Retinal pigment epithelial cell (primary cell): ENCODE measurements at places on chromosomes 7 and 10.

DNA sequence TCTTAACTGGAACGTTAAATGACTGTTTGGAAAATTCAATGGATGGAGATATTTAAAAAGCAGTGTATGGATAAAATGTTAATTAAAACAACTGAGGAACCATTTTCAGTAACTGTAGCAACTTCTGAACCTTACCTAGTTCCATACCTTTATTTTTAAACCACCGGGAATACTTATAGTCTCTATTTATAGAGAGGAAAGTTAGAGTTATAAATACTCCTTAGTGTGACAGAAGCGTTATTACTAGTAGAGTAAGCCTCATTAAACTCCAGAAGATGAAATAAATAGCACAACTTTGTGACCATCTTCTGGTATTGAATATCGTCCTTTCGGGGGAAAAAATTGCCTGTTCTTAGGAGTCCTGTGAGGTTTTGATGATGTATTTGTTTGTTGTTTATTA lies 114.9 kb downstream of the LCOR start:
- no peak for DNase-seq

GRCh38 chr7:43692582-43693373 lies 36.5 kb downstream of the COA1 start:
- DNase-seq = no peak

DNA sequence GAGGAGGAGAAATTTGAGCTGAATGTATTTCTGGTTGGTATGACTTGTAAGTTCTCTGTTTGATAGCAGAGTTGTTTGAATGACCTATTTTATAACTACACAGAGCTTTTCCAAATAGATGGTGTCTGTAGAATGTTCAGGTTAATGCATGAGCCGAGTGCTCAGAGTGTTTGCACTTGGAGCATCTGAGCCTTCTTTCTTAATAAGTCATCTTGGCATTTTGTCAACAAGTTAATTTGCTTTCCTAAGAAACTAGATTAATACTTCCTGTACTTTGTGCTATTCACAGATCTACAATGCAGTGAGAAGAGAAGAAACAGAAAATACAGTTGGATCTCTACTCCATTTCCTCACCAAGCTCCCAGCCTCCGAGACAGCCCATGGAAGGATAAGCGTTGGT lies 138.2 kb downstream of the PLCE1 start:
- DNase-seq = peak; percentile 75

- DNase-seq = no peak
Measured at GRCh38 chr7:150357771-150358427, 10.7 kb upstream of the REPIN1 start.

- DNase-seq = no peak
Measured at GRCh38 chr7:101693498-101694091, 64.5 kb upstream of the MYL10 start.

DNA sequence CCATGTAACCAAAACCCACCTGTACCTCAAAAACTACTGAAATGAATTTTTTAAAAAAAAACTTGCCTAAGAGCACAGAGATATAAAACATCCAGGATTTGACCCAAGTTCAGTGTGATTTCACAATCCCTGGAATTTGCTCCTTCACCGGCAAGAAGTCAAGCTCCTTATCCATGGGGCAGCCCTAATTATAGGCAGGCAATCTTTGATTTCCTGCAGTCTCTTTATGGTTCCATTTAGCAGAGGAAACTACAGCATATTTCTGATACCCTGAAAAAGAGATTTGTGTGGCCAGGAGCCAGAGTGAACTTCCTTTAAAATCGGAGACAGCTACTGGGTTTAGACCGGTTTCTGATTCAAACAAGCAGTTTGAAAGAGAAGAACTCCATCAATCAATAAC lies 154.1 kb downstream of the CALN1 start:
- DNase-seq = no peak

DNA sequence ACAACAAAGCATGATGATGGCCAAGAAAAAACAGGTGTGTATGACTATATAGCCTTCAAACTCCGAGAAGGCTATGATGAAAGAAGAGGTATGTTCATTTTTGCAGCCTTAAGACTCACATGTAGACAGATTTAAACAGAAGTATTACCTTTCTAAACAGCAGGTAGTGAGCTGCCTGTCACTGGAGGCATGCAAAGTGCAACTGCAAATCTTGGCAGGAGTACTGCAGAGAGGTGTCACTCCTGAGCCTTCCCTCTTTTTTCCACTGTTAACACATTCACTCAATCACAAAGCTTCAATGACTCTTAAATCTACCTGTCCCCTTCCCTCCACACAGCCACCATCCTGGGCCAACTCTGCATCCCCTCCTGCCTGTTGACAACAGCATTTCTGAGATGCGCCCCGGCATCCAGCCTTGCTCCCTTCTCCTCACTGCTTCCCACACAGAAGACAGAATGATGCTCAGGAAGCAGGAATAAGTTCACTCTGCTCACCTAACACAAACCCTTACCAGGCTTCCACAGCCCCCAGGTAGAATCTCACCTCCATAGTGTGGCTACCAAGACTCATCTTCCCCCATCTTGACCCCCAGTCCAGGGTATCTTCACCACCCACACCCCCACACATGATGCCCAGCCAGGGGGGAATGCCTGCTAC lies 161.9 kb upstream of the ZMIZ1 start:
- no peak for DNase-seq

DNA sequence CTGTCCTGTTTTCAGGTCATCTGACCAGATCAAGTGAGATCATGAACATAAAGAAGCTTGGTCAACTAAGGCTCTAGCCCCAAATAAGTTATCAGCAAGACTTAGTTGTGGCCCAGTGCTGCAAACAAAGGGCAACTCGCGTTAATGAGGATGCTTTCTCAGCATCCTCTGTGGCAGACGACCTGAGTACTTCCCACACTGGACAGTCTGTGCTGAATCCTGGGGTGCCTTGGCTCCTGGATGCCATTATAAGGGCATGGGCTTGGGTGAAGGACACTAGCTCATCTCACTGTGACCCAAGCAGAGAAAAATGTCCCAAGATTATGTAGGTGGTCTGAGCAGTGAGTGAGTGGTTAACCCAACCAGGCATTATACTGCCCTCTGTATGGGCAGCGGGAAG lies 13.9 kb downstream of the CPA5 start:
- DNase-seq = no peak

- DNase-seq = no peak
Measured at GRCh38 chr7:133230591-133231194, 22.2 kb upstream of the EXOC4 start.

DNA sequence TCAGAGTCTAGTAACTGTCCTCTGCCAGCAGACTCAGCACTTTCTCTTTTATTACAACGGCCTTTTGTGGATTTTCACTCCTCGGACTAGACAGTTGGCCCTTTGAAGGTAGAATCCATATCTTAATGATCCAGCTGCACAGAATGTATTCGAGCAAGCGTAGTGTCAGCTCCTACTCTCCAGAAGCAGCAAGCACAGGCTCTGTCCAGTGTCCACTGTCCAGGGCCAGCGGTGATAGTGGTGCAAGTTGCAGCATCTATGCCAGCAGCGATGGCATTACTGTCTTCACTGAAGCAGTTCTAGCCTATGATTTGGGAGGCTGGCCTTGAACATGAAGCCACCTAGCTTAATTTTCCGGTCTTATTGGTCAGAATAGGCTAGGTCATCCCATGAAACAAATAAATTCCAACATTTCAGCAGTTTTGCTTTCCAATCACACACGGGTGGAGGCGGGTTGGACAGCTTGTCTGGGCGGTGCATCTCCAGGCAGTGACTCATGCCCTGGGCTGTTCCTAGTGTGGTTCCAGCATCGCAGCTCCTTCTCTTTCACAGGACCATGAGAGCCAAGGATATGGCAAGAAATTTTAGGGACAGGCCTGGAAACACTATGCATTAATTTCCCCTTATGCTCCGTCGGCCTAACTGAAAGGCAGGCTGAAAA lies 108.6 kb upstream of the KCNMA1 start:
- DNase-seq = no peak

- no peak for DNase-seq
Measured at GRCh38 chr7:140972876-140973829, 41.6 kb downstream of the MRPS33 start.

DNA sequence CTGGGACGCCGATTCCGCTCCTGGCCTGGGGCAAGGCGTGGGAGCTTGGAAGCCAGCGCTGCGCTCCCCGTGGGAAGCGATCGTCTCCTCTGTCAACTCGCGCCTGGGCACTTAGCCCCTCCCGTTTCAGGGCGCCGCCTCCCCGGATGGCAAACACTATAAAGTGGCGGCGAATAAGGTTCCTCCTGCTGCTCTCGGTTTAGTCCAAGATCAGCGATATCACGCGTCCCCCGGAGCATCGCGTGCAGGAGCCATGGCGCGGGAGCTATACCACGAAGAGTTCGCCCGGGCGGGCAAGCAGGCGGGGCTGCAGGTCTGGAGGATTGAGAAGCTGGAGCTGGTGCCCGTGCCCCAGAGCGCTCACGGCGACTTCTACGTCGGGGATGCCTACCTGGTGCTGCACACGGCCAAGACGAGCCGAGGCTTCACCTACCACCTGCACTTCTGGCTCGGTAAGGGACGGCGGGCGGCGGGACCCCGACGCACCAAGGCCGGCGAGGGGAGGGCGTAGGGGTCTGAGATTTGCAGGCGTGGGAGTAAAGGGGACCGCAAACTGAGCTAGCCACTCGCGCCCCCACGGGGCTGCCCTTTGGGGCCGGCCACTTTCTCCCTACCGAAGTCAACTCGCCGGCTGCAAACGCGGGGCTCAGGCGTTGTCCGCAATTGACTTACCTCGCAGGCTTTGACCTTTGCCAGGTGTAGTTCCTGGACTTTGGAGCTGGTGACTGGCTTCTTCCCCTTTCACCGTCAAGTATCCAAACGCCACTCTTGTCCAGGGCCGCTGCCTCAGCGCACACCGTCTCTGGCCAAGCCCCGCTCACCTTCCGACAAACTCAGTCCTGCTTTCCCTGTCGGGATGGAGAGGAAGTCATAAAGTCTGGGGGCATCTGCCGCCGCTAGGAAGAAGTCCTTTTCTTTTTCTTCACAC lies at the start of gene SCIN:
Gene SCIN (plus strand): TSS at position 187 of the 928 bp plus-strand sequence. CDS start 67 bp downstream, at position 254.
- no peak for DNase-seq

- DNase-seq = no peak
Measured at GRCh38 chr10:62826273-62826672, 10.1 kb upstream of the EGR2 start.

DNA sequence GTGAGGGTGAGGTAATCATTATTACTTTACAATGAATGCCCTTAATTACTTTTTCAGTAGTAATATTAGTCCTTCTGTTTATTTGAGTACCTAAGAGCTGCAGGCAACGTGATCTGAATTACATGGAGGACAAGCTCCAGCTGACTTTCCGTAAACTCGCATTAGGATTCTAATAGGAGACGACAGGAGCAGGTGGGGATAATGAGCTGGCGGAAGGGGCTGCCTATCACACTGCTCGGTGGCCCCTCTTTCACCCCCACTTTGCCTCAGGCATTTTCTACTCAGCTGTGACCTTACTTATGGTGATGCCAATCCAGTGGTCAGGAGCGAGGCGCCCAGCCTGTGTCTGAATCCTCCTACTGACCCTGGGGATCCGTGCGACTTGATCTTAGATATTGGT lies at the start of gene C7orf33:
Gene C7orf33 (plus strand): TSS at position 296 of the 400 bp plus-strand sequence. CDS start 160 bp downstream, outside the sequence.
- no peak for DNase-seq

DNA sequence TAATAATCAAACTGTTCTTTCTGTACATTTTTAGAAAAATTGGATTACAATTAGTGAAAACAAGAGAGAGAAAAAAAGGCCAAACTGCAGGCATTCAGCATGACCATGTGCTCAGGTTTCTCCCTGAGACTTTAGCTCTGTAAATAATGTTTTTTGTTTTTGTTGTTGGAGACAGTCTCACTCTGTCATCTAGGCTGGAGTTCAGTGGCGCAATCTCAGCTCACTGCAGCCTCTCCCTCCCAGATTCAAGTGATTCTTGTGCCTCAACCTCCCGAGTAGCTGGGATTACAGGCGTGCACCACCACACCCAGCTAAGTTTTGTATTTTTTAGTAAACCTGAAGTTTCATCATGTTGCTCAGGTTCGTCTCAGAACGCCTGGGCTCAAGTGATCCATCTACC lies 23.0 kb downstream of the BZW2 start:
- no peak for DNase-seq

DNA sequence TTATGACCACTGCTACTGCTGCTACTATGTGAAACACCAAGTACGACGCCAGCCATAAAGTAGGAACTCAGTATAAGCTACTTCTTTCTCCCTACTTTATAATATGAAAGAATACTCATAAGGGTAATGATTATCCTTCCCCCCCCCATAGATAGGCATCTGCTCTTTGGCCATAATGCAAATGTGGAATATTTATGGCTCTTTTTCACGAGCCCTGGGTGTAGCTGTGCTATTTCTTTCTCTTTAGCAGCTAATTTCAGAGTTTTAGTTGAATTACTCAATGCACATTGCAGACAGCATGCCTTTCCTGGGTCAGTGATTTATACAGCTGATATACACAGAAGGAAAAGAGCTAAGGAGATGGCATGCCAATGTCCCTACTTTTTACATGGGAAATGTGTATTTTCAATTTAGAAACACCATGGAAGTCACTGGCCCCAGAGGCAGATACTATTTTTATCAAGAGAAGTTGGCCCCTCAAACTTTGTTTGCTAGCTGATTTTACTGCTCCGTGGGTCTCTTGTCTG lies 234.1 kb upstream of the KIAA1217 start:
- DNase-seq = no peak

- no peak for DNase-seq
Measured at GRCh38 chr7:139597028-139597427, 73.5 kb downstream of the CLEC2L start.

GRCh38 chr10:70974351-70974901 lies 86.1 kb upstream of the PCBD1 start:
- peak; percentile 76 for DNase-seq

- DNase-seq = no peak
Measured at GRCh38 chr10:1567742-1568495, 169.4 kb downstream of the ADARB2 start.

DNA sequence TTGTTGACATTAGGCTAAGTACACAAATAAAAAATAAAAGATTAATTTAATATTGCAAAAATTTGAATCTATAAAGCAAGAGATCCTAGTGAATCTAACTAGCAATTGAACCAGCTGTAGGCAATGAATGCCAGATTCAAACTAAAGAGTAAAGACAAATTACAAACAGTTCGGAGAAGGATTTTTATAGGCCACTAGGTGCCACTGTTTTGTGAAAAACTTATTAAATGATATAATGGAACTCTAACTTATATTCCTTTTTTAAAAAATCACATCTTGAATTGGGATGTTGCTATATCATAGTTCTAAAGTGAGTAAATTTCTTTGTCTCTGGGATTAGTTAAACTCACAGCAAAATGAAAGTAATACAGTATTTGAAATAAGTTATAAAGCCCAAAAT lies 39.1 kb upstream of the GNAI1 start:
- no peak for DNase-seq

GRCh38 chr7:82166260-82167015 lies 277.1 kb downstream of the CACNA2D1 start:
- no peak for DNase-seq

GRCh38 chr7:104363355-104363754 lies 35.0 kb downstream of the LHFPL3 start:
- no peak for DNase-seq

DNA sequence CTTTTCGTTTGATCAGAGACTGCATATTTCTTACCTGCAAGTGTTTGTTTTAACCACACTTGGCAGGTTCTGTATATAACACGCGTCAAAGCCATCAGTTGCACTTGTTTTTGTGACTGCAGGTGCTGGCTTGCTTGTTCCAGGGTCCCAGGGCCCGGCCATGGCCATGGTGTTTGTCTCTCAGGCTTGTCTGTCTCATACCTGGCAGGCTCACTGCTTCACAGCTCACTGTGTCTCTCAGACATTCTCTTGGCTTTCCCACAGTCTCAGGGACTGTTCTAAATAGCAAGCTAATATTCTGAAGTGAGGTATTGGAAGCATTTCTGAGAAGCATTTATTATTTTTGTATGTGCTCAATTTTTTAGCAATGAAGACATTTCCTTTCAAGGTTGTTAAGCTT lies 46.9 kb downstream of the GPR141 start:
- no peak for DNase-seq

GRCh38 chr7:93921607-93922566 lies at the start of gene GNG11:
GNG11 (plus strand) TSS chr7:93921735; CDS start chr7:93922138, 403 bp downstream.
- DNase-seq = no peak
